ENCODE measurements at places on chromosomes 6 and 20.

DNA sequence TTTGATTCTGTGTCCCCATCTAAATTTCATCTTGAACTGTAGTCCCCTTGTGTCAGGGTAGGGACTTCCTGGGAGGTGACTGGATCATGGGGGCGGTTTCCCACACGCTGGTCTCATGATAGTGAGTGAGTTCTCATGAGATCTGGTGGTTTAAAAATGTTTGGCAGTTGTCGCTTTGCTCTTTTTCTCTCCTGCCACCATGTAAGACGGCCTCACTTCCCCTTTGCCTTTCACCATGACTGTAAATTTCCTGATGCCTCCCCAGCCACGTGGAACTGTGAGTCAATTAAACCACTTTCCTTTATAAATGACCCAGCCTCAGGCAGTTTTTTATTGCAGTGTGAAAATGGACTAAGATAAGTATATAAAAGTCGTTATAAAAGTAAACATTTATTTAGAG, 80.5 kb upstream of the SGK1 start:
- no peak for DNase-seq

GRCh38 chr6:74519163-74519562, 686.7 kb downstream of the COL12A1 start:
- no peak for DNase-seq

DNA sequence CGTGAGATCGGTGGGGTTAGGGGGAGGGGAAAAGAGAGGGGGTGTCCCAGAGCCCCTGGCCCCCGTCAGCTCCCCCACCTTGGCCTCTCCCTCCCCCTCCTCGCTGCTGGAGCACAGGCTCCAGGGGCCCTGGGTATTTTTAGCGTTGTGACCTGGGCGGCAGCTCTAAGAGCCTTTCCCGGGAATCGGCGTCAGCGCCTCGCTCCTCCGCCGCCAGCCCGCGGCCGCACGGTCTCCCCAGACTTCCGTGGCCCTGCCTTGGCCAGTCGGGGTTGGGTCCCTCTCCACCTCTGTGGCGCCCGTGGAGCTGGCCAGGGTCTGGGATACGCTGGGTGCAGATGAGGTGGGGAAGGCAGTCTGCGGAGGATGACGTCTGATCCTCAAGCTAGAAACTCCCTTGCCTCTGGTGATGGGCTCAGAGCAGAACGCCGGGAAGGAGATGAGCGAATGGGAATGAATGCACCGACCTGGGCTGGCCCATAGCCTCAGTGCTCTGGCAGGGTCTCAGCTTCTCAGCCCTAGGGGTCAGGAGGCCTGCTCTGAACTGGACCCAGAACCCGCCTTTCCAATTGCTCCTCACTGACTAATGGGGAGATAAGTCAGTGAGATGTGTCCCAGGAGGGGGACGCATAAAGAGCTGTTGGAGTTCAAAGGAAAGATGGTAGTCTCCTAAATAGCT, 883 bp upstream of the DBNDD2 start:
- peak; percentile 64 for DNase-seq

DNA sequence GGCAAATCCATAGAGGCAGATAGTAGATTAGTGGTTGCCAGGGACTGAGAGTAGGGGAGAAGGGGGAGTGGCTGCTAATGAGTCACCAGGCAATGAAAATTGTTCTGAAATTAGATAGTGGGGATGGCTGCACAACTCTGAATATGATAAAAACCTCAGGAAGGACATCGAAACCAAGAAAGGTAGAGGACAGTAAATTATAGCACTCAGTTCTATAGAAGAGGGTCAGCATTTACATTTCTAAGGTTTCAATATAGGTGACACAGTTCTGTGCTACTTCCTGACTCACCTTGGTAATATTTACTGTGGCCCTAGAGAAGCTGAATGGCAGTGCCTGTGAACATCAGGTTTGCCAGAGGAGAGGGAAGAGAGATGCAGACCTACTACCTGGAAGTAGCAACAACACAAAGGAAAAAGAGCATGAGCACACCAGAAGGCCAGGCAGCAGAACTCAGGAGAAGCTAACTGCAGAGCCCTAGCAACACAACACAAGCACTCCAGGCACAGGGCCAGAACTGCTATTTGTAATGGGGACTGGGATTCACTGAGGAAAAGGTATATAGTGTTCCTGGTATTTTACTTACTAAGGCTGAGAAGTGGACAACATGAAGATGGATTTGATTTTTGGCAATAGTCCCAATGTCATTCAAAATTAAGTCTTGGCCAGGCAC, 75.9 kb downstream of the PLCG1 start:
- DNase-seq: no peak

DNA sequence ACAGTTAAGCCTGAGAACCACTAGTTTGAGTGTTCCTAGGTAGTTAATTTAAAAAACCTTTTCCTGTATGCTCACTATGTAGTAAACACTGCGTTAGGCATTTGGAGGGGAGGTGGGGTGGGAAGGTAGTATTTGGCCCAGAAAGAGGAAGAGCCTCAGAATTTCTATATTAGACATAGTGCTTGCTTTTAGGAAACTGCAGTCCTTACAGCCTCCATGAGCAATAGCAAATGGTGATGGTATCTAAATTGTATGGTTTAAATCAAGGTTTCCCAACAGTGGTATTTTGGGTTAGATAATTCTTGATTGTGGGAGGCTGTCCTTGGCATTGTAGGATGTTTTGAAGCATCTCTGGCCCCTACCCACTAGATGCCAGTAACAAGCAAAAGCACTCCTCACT, 61.5 kb upstream of the RIPOR2 start:
- no peak for DNase-seq

GRCh38 chr6:129030215-129030614, 147.3 kb downstream of the LAMA2 start:
- DNase-seq: no peak

DNA sequence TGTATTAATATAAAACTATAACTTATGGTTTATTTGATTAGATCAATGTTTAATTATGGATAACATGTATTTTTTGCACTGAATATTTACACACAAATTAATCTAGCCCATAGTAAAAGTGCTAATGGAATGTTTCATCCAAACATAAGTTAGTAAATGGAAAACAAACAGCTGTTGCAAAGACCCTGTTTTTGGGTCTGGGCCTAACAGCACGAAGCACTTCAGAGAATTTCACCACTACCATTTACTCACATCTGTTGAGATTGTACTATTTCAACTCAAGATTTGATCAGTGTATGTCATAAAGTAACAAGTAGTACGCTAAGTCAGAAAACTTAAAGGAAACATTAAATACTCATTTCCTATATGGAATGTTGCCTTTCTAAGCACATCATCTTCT, 359.6 kb downstream of the LAMA2 start:
- no peak for DNase-seq

GRCh38 chr6:84774985-84775284, 10.5 kb upstream of the TBX18 start:
- no peak for DNase-seq

GRCh38 chr6:161169035-161169434, 104.8 kb downstream of the AGPAT4 start:
- DNase-seq: no peak

DNA sequence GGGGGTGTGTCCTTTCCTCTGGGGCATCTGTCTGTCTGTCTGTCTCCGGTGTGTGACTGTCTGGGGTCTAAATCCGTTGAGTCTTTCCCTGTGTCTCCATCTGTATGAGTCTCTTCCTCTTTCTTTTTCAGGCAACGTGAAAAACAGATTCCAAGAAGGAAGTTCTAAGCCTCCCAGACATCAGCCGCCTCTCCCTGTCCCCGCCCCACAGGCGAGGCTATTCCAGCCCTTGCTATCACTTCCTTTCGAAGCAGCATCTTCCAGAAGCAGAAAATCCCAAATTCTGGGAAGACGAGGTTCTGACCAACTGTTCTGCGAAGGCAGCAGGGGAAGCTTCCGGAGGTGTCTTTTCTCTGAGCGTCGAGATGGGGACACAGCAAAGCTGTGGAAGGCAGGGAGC, 34.0 kb downstream of the PMEPA1 start:
- DNase-seq: no peak

- DNase-seq: no peak
Observed at GRCh38 chr20:58103961-58104360, 124.5 kb downstream of the ANKRD60 start.

- DNase-seq: no peak
Observed at GRCh38 chr6:119346936-119347335, 2.6 kb downstream of the MAN1A1 start.

GRCh38 chr6:161590961-161591627, 317.2 kb upstream of the AGPAT4 start:
- no peak for DNase-seq
